ENCODE measurements at places on chromosomes 7 and 10.

DNA sequence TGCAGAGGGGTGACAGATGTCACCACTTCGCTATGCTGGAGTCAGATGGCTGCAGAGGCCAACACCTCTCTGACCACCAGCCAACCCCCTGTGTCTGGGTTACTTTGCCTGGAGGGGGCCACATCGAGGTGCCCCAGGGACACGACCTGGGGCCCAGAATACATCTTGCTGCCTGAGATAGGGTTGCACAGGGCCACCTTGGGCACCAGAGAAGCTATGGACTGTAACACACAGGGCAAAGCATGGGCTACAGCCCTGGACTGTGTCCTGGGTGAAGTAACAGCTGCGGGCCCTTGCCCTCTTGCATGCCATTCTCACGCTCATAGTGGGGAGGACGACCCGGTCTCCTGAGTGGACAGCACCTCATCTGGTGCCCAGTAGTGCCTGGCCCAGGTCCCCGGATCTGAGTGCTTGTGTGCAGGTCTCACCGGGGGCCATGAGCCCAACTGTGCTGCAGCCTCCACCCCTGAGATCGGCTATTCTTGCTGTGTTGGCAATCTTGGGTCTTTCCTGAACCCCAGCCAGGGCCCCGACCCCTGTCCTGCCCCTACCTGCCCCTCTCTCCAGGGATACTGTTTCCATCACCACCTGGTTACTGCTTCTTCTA is 115.2 kb upstream of the GDF10 start:
- no peak for DNase-seq

DNA sequence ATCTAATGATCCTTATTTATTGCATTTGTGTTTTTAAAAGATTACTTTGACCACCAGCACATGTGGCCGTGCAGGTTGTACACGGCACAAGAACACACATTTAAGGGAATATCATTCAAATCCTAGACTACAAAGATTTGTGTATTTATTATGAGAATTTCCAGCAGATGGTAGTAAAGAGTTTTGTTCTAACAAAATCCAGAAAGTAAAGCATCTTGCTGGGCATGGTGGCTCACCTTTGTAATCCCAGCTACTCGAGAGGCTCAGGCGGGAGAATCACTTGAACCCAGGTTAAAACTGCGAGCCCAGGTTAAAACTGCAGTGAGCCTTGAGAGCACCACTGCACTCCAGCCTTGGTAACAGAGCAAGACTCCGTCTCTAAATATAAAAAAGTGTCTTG is 31.5 kb downstream of the MACROH2A2 start:
- no peak for DNase-seq

DNA sequence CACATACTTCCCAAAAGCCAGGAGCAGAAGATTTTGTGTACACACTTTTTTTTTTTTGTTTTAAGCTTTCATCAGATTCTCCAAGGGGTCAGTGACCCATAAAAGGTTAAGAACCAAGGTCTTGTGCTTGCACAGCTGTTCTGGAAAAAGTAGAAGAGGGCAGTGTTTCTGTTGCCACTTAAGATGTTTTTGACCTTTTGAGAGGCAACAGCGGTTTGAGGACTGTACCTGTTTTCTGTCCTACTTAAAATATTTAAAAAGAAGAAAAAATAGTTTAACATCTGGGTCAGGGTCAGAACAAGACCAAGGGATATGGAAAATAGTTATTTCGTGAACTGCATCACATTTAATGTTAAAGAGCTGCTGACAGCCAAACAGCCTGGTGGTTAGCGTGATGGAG is 32.9 kb downstream of the AUTS2 start:
- no peak for DNase-seq

DNA sequence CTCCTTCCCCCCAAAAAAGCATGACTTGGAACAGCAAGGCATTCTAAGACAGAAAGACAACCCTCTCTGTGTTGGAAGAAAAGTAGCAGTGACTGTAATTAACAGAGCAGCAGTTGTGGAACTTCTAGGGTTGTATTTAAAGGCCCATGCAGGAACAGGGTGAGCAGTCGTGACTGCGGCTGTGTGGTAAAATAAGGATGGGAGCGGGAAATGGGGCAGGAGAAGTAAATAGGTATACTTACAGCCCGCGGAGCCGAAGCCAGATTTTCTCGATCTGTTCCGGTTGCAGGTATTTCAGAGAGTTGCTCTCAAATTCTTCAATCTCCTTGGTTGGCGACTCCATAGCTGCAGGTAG is 179 bp downstream of the PDE1C start:
- DNase-seq: no peak

DNA sequence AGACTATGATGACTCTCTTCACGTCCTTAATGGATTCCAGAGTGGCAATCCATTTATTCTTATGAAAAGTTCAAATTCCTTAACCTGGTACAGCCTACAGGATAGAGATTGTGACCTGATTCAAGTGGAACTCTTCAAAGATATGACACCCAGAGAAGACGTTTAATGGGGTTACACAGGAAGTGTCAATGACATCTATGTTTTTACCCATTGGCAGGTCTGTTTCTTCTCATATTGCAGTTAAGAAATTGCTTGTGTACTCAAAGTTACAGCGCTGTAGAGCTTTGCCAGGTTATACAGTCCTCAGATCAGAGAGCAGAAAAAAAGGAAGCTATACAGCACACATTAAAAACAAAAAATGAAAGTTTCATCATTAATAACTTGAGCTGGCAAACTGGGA is 367.4 kb downstream of the THSD7A start:
- DNase-seq: no peak

DNA sequence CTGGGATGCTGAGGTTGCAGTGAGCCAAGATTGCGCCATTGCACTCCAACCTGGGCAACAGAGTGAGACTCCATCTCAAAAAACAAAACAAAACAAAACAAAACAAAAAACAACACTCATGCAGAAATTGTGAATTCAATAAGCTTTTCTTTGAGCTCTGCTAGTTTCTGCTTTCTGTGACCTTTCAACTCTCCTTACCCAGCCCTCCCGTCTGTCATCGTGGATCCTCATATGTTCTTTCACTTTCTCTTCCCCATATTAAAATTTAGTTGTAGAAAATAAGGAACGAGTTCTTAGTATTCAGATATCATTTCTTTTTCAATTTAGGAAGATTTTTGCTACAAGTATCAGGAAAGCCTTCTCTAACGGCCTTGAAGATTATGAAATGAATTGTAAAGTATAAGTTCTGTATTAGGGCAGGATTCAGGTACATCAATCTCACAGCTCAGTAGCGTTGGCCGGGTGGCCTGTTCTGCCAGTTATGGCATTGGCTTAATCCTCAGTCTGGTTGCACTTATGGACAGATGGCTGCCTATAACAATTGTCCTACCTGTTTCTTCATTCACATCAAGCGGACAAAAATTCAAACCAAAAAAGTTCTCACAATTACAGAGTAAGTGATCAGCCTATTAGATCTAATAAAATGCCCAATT is 1167.0 kb downstream of the SORCS3 start:
- no peak for DNase-seq

- DNase-seq: no peak
Observed at GRCh38 chr7:17994079-17994850, 33.4 kb downstream of the PRPS1L1 start.

- no peak for DNase-seq
Observed at GRCh38 chr7:41656366-41656765, 46.5 kb downstream of the INHBA start.

GRCh38 chr7:35513828-35514227 is 181.1 kb downstream of the HERPUD2 start:
- no peak for DNase-seq

DNA sequence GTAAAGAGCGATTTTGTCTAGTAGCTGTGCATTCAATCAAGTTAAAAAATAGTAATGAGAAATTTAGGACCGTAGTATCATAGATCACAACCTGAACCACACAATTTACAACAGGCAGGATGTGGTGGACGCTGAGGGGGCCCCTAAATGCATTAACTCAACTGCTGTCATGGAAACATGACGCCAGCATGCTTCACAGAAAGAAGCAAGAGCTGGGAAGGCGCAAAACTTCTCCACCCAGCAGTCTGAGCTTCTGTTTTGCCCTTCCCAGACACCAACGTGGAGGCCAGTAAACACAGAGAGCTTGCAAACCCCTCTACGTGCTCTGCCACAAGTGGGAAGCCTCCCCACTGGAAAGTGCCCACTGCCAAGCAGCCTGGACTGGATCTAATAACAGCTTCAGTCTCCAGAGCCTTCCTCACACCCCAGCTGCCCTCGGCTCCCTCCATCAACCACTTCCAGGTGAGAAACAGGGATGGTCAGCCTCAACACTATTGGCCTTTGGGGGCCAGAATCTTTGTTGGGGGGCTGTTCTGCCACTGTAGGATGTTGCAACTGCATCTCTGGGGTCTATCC is 151.8 kb downstream of the SFMBT2 start:
- peak; percentile 42 for DNase-seq

DNA sequence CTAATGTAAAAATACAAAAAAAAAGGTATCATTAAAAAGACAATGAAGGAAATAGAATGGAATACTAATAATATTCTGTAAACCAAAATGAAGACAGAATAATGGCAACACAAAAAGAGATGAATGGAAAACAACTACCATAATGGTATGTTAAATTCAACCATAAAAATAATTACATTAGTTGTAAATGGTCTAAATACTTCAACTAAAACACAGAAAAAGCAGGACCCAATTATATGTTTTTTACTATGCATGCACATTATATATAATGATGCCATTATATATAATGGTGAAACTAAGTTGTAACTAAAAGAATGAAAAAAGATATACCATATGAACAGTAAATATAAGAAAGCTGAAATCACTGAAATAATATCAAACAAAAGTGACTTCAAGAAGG is 76.5 kb downstream of the CUBN start:
- no peak for DNase-seq

- no peak for DNase-seq
Observed at GRCh38 chr7:105703207-105703930, 122.1 kb upstream of the EFCAB10 start.

DNA sequence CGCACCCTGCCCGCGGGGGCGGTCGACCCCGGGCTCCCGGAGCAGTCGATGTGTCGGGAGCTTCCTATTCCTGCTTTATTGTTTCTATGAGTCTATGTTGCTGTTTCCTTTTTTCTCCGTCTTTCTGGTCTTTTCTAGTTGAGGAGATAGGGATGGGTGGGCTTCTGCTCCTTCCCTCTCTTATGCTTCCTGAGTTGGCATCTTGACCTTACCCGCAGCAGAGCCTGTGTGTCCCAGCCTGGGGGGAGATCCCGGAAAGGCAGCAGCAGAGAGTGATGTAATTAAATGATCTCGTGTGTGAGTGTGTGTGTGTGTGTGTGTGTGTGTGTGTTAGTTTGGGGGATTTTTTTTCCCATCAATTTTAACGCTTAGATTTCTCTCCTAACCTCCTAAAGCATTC is 486 bp upstream of the SORCS1 start:
- no peak for DNase-seq

DNA sequence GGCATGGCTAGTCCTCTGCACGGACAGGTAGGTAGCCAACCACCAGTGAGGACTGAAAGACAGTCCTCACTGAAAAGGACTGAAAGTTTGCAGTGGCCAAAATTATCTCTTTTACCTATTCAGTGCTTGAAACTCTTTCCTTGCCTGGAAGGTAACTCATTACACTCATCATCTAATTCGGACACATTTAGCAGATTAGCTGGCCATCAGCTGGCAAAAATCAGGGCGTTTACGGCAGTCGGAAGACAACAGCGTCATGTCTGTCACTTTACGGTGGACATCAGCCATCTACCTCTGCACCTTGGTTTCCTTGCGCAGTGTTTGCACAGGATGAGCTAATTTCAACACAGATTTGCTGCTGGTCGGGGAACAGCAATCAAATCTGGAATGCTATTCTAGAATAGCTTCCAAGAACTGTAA is 740 bp downstream of the ANXA7 start:
- DNase-seq: peak; percentile 20

DNA sequence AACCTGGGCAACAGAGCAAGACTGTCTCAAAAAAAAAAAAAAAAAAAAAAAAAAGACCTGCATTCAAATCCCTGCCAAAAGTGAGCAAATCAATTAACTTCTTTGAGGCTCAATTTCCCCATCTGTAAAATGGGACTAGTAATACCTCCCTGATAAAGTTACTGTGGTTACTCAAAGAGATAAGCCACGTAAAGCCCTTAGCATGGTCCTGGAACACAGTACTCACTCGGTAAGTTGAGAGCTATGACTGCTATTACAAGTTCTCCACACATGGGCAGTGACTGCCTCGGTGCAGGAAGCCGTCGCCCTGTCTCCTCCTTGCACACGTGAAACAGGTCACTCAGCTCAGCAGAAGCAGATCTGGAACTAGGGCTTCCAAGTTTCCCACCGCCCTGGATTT is 37.9 kb downstream of the DDIT4 start:
- no peak for DNase-seq

DNA sequence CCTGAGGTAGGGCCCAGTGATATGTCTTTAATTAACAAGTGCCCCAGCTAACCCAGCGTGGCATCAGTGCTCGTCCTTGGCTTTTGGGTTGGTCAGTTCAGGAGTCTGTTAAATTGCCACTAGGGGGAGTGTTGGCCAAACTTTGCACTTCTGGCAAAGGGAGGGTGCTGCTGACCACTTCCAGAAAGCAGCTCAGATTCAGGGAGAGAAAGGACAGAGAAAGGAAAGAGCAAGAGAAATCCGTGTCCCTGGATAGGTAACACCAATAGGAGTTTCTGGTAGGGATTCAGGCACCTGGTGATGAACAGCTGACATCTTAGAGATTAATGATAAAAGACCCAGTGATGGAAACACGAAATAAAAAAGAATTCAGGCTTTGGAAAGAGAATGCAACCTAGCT is 243.1 kb upstream of the AOAH start:
- DNase-seq: no peak

DNA sequence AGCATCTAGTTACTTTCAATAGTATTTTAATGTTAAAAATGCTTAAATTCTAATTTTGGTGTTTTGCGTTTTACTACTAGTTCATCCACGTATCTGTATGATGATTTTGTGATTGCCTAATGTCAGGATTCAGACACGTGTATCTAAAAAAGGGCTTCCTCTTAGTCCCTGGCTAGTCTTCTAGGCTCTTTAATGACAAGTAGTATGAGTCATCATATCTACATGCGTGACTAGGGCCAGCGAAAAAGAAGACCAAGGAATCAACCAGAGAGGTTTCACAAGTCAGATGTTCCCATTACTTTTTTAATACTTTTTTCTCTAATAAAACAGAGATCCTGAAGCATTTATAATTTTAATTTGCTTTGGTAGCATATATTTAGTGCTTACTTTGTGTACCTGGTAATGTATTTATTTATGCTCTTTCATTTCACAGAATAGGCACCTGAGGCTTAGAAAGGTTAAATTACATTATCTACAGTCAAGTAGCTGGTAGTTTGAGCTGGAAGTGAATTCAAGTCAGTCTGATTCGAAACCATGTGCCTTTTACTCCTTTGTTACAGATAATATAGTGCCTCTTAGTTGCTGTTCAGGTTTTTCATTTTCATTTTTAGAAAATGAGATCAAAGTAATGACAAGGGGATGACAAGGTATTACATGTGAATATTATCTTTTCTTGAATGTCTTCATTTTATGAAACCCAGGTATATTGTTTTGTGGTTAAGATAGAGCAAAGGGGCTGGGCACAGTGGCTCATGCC is 140.3 kb downstream of the FOXP2 start:
- peak; percentile 16 for DNase-seq

GRCh38 chr10:133458021-133458709 is 4.4 kb downstream of the SCART1 start:
- DNase-seq: no peak
